ENCODE measurements at places on chromosomes 12 and 14.

- peak; percentile 44 for DNase-seq
Observed at GRCh38 chr14:104682107-104682593, 7.3 kb upstream of the INF2 start.

GRCh38 chr12:78697817-78698415 lies 166.7 kb upstream of the SYT1 start:
- DNase-seq, result no peak

DNA sequence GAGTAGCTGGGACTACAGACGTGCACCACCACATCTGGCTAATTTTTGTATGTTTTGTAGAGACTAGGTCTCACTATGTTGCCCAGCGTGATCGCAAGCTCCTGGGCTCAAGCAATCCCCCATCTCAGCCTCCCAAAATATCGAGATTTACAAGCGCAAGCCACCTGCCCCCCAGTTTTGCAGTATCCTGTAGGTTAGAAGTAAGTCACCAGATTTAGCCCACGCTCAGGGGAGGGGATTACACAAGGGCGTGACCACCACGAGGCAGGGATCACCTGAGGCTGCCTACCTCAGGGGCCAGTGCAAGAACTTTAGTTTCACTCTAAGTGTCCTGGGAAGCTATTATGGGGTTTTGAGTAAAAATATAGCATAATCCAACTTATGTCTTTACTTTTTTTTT lies 39.2 kb upstream of the PLEKHG6 start:
- DNase-seq, result no peak

GRCh38 chr14:62667421-62667914 lies 377.8 kb downstream of the KCNH5 start:
- DNase-seq, result no peak

- peak; percentile 75 for DNase-seq
Observed at GRCh38 chr12:88419794-88420193, 160.5 kb downstream of the KITLG start.

GRCh38 chr12:114895827-114896226 lies 211.9 kb upstream of the TBX3 start:
- DNase-seq, result peak; percentile 34

DNA sequence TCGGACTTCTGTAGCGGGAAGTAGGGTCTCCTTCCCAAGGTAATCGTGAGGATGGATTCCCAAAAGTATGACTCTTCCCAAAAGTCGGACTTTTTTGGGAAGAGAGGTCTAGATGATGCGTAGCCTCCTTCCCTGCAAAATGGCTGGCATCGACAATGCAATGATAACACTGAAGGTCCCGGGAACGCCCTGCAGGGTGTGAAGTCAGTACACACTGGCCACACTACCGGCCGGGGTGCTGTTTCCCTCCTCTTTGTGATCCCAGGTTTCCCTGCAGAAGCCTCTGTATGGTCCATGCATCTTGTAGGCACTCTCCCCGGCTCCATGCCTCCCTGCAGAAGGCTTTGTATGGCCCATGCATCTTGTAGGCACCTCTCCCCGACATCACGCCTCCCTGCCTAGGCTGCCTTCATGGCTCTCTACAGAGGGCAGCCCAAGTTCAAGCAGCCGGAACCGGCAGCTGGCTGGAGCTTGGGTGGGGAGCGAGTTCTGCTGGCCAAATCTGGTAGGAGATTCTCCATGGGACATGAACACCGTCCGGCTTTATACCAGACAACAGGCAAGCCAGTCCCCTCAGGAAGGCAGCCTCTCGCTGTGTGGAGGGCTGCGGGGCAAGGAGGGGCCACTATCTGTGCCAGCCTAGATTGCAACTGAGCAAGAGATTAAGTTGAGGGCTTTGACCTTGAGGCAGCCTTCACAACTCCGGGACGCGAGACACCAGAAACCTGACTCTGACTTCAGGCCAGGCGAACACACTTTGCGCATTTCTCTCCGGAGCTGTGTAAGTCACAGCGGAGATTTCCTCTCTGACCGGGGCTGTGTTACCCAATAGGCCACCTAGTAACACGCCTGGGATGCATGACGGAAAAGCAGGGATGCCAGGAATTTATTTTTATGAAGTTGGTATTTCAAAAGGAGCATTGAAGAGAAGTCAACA lies 23.5 kb downstream of the FZD10 start:
- no peak for DNase-seq

- DNase-seq, result no peak
Observed at GRCh38 chr12:56011509-56012090, 9.2 kb upstream of the IKZF4 start.

- DNase-seq, result no peak
Observed at GRCh38 chr14:102540315-102541028, 30.9 kb upstream of the ANKRD9 start.

DNA sequence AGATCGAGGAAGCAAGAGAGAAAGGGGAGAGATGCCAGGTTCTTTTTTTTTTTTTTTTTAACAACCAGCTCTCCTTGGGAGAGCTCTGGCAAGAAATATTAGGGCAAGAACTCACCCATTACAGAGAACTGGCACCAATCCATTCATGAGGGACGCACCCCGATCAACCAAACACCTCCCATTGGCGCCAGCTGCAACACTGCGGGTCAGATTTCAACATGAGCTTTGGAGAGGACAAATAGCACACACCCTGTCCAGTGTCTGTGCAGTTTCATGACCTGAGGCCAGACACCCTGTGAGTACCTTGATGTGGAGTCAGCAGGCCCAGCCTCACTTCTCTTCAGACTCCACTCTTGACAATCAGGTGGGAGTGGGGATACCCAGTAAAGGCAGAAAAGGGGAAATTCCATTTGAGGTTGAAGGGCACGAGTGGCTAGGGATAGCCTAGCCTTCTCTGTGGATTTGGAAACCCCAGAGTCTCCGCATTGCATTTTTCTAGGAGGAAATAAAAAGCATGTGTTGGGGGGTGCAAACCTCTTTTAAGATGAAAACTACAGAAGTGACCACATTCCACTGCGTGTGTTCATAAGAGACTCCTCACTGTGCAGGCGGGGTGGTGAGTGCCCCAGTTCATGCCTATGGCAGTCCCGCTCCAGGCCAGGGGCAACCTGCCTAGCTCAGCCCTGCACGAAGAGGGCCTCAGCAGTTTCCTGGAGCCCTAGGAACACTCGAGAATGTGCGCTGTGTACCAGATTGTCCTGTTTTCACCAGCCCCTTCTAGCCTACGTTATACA lies 42.4 kb upstream of the GPATCH2L start:
- peak; percentile 29 for DNase-seq

- peak; percentile 71 for DNase-seq
Observed at GRCh38 chr12:106417926-106418910, 60.7 kb downstream of the POLR3B start.

DNA sequence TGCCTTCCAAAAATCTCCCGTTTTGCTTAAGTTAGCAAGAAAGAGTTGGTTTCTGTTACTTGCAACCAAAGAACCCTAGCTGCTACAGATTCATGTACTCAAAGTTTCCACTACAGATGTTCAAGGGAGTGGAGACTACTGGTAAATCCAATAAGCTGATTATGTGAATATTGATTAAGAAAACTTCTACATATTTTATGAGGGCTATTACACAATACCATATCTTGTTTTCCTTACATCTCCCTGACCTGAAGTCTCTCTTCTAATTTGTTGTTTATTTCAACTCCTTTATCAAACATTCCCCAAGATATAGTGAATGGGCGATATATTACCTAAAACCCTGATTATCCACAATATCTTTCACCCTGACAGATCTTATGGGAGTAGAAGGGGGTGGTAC lies 164.4 kb upstream of the PLXNC1 start:
- no peak for DNase-seq

GRCh38 chr12:19217446-19217845 lies 87.9 kb downstream of the PLEKHA5 start:
- DNase-seq, result no peak

GRCh38 chr12:568486-568885 lies 94.8 kb downstream of the NINJ2 start:
- DNase-seq, result no peak

- no peak for DNase-seq
Observed at GRCh38 chr12:5977556-5977955, 32.5 kb upstream of the ANO2 start.

- peak; percentile 61 for DNase-seq
Observed at GRCh38 chr12:55927588-55928502, at the start of gene PYM1. Gene PYM1, minus strand, starts transcription at chr12:55927894. Its CDS starts 133 bp downstream, at chr12:55927761.

DNA sequence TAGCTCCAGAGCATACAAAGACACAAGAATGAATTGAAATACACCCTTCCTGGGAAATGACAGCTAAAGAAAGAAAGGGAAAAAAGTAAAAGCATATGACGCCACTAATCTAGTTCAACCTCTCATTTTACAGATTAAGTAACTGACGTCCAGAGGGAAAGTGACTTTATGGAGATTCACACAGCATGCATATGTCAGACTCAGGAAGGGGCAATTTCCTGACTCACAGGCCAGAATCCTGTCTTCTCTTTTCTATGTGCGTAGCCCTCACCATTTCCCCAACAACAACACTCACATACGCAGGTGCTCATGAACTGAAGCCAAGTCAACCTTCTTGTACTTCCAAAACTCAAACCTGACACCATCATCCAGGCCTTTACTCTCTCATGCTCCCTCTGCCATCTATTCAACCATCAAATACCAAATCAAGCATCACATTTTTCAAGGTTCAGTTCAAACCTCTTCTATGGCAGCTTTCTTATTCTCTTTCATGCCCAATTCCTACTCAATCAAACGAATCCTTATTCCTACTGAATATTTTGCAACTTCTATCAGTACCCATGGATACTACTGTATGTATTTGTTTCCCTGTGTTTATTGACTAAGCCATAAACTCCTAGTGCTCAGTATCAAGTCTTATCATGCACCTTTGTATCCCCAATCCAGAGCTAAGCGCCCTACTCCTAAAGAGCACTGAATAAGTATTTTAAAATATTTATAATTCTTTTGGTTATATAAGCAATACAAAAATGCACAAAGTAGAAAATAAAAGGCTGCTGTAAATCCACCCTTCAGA lies 52.8 kb downstream of the STXBP6 start:
- DNase-seq, result no peak

DNA sequence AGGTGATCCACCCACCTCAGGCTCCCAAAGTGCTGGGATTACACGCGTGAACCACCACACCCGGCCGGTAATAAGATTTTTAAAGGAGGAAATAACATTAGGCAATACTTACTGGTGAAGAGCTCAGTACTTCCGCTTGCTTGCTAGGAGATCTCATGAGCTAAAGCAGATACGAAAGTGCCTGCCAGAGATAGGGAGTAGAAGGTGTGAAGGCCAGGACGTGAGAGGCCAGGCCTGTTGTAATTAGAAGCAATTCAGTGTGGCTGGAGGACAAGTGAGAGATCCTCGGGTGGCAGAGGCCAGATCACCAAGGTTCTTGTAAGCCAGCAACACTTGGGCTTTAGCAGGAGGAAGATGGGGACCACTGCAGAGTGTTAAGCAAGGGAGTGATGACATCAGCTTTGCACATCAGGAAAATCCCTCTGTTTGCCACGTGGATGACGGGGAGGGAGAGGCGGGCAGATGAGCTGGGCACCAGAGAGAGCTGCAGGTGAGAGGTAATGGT lies 7.6 kb downstream of the TECPR2 start:
- no peak for DNase-seq

DNA sequence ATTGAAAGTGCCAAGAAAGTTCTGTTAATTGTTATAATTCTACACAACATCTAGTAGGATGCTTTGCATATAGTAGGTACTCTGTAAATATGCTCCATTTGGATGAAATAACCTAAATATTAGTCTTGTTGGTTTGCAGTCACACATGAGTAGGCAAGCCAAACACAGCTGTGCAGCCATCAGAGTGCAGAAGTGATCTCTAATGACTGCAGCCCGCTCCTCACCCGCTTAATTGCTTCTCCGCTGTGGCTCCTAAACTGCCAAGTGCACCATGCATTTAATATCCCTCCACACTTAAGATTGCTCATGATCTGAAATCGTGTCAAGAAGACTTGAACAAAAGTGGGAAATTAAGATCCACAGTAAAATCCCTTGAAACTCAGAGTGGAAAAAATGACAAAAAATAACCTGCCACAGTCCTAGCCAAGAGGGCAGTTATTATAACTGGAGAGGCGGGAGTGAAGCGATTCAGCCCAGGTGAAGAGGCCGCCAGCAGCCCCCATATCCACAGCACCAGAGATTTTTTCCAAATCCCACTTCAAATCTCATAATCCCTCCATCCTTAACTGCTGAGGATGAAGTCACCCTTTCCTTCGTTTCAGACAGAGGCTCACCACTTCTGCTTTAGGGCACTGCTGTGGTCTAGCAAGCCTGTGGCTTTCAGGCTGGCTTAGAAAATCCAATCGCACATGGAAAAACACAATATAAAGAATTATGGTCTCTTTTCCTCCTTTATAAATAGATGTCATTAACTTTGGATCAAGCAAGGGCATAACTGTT lies 69.5 kb downstream of the TMEM30B start:
- no peak for DNase-seq

DNA sequence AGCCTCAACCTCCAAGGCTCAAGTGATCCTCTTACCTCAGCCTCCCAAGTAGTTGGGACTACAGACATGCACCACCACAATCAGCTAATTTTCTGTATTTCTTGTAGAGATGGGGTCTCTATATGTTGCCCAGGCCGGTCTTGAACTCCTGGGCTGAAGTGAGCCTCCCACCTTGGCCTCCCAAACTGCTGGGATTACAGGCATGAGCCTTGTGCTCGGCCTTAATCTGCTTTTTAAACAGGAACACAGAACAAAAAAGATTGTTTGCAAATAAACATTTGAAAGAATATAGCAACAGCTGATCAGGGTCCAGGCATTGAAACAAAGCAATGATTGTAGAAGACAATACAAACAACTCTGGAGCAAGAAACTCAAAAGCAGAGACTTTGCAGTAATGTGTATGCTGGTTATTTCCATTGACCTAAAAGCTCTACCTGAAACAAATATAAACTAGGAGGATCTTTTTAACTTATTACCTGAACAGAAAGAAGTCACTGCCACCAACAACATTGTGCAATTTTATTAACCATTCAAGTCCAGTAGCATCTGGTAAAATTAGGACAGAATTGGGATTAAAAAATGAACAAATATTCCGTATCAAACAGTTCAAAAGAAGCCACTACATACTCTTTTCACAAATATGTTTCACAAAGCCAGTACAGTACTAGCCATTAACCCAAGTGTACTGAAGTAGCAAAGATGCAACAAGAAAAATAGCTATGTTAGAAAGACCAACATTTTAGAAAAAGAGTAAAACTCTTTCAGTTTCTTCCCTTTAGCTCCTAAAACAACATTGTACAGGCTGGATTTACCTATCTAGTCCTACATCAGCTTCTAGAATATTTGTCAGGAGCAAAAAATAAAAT lies 14.2 kb downstream of the AMN1 start:
- DNase-seq, result no peak

DNA sequence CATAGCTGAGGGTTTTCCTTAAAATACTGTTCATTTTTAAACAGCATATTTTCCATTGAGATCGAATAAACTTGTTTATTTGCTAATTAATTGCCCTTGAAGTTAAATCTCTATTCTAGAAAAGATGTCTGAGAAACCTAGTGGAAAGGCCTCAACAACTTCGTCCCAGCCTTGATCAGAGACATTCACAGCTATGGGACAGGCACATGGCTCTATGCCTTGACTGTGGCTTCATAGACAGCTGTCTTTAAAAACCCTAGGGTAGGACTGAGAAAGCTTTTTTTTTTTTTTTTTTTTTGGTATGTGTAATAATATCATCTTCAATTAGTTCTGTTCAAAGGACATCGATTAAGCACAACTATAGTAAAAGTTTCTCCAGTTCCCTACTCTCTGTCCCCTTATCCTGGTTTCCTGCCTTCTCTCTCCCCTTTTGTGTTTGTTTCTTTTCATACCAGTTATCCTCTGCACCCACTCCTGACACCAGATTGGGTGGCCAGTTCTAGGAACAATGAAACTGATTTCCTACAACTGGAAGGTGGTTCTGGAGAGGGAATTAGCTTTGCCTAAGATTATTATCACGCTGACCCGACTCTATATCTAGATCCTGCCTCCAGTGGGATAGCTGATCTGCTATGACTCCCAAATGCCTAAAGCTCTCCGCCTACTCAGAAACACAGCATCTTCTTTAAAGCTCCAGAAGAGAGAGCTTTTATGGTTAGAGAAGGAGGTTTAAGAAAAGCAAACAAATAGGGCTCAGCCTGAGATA lies 20.3 kb downstream of the SOCS2 start:
- no peak for DNase-seq

Data from fibroblast of skin of scalp (primary cell).